Hindlimb muscle (tissue), 1 donor: ENCODE measurements at places on chromosomes 7 and 10. TPM values are rescaled to one million over a fixed set of nuclear protein-coding genes. Genes with fewer than 3 reads are reported as not detected.

GRCh38 chr10:72087969-72088888, at the start of gene SPOCK2:
Gene SPOCK2, minus strand, starts transcription at chr10:72088551. Its CDS starts 223 bp downstream, at chr10:72088328.
- DNase-seq = no peak

Gene ZNF277
- polyA plus RNA-seq = 25.4 TPM

DNA sequence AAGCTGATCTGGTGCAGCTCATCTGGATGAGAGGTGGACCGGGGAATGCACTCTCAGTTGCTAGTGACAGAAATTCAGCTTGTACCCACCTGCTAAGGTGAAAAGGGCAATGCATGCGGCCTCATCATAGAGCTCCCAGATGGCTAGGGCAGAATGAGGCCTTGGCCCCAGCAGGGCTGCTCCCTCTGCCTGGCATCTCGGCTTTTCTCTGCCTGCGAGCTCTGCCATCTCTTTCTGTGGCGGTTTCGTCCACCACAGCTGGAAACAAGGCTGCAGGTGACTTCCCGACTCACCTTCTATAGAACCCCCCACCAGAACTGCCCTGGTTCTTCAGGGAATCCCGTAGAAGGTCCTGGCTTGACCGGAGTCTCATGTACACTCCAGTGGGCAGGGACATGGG, 60.1 kb downstream of the TACC2 start:
- DNase-seq = no peak

GRCh38 chr7:2645274-2645868, 13.6 kb downstream of the TTYH3 start:
- DNase-seq = no peak

Gene FOXI2
- 0.36 TPM for polyA plus RNA-seq

GRCh38 chr10:119335671-119336353, 128.4 kb downstream of the GRK5 start:
- DNase-seq = no peak

DNA sequence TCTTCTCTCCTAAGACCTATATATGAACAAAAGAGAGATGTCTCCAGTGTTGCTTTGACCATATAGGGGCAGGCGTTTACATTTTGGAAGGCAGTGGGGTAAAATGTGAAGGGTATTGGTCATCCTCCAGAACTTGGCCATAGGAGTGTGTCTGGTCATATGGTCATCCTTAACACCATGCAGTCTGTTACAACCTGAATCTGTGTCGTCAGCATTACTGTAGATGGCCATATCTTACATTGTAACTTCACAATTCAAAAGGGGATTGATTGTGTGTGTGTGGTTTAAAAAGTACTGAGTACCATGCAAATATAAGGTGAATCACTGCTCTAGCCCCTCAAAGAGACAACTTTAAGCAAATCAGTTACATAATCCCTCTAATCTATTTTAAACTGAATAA, 311.7 kb downstream of the BICC1 start:
- DNase-seq = no peak

GRCh38 chr10:52747694-52748093, 24.9 kb downstream of the MBL2 start:
- no peak for DNase-seq

- no peak for DNase-seq
Observed at GRCh38 chr7:1596181-1597043, 26.6 kb upstream of the PSMG3 start.

DNA sequence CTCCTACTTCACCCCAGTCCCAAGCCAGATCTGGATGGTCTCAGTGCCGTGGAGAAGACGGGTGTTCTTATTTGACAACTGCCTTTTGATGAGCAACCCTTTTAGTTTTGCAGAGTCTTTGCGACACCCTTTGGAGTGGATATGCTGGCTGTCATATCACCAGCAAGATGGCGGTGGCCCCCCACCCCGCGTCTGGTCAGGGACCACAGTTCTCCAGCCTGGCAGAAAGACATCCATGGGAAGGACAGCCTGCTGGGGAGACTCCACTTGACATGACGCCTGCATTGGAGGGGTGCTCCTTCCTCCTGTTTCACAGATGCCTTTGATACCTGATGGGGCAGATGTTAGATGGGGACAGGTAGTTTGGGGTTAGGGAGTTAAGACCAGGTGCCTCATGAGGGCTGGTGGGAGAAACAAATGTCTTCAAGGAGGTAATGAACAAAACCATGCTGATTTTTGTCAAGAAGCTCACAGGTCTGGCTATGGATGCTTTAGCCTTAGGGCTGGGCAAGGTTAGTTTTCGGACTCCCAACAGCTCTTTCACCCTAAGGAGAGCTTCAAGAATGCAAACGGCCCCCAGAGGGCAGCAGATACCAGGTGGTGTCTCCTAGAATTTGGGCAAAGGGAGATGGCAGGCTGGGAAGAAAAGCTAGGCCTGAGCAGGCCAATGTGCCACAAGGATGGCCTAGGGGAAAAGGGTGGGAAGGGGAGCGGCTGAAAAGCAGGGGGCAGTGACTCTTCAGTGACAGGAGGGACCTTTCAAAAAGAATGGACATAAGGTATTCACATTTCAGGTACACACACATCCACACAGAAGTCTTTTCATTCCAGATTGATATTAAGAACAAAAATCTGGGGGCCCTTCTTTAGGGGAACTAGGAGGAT, 95.2 kb downstream of the CLEC2L start:
- peak; percentile 17 for DNase-seq

Gene CTAGE6
- not detected for polyA plus RNA-seq

- DNase-seq = no peak
Observed at GRCh38 chr7:41628901-41629300, 74.0 kb downstream of the INHBA start.

GRCh38 chr7:69338144-69338543, 260.1 kb upstream of the AUTS2 start:
- DNase-seq = no peak

GRCh38 chr7:142894112-142894984, 8.8 kb upstream of the TRPV6 start:
- no peak for DNase-seq

Gene KNDC1
- 10.7 TPM for polyA plus RNA-seq

- DNase-seq = no peak
Observed at GRCh38 chr7:73985737-73986141, 42.2 kb upstream of the ELN start.

Gene CYP26C1
- polyA plus RNA-seq = not detected
